CD4-positive, alpha-beta memory T cell (primary cell): ENCODE measurements at places on chromosomes 7 and 10.

DNA sequence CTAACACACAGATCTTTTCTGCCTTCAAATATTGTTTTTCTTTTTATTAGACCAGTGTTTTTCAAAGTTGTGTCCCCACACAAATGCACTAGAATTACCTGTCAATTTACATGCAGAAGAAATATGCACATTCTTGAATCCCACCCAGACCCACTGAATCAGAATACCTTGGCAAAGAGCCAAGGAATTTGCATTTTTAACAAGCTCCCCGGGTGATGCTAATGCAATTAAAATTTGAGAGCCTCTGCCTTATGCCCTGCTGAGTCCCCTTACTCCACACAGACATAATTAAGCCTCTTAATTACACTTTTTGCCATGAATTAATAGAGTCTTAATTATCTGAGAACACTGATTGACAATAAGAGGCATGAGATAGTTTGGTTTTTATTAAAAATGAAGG is 201.2 kb upstream of the GRB10 start:
- no peak for DNase-seq

GRCh38 chr10:33358016-33358415 is 23.5 kb upstream of the NRP1 start:
- DNase-seq: no peak

- no peak for DNase-seq
Observed at GRCh38 chr10:24551161-24551560, 172.5 kb downstream of the ARHGAP21 start.

DNA sequence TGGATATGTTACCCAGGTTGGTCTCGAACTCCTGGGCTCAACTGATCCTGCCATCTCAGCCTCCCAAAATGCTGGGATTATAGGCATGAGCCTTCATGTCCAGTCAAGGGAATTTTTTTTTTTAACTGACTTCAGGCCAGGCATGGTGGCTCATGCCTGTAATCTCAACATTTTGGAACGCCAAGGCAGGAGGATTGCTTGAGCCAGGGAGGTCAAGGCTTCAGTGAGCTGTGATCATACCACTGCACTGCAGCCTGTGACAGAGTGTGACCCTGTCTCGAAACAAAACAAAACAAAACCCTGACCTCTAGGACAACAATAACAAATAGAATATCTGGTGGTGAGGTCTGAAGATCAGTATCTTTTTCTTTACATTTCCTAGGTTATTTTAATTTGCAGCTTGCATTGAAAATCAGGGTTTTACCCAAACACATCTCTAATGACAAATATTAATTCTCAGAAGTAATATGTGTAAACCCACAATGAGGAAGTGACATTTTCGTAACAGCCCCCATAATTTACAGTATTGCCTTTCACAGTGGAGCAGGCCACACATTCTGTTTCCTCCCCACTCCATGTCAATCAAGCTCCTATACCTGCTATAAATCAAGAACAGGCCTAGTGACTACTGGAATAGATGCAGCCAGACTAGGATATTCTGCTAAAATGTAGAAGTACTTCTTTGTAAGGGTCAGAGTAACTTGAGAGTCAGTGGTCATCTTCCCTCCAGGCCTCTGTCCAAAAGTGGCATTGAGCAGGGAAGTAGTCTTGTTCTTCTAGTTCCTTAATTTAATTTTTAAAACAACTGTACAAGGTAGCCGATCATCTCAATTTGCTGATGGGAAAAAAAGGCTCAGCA is 43.3 kb upstream of the ECHDC3 start:
- no peak for DNase-seq

DNA sequence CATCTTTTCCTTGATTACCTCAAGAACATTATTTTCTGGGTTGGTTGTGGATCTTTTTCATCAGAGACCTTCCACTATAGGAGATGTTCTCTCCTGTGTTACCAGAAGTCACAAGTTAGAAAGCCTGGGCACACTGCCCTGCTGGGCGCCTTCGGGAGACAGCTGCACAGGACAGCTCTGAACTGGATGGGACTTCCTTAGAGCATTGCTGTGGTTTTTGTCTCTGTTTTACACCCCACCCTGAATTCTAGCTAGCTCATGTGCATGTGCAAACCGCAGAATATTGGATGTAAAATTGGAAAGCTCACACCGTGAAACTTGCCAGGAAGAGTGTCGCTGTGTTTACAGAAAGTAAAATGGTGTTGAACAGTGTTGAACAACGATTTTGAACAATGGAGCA is 54.4 kb upstream of the SEC61G start:
- no peak for DNase-seq

- no peak for DNase-seq
Observed at GRCh38 chr7:112206991-112207592, 597 bp downstream of the ZNF277 start.

- no peak for DNase-seq
Observed at GRCh38 chr7:42914421-42915045, 2.7 kb upstream of the C7orf25 start.

- no peak for DNase-seq
Observed at GRCh38 chr10:110701617-110701971, 57.5 kb downstream of the RBM20 start.

DNA sequence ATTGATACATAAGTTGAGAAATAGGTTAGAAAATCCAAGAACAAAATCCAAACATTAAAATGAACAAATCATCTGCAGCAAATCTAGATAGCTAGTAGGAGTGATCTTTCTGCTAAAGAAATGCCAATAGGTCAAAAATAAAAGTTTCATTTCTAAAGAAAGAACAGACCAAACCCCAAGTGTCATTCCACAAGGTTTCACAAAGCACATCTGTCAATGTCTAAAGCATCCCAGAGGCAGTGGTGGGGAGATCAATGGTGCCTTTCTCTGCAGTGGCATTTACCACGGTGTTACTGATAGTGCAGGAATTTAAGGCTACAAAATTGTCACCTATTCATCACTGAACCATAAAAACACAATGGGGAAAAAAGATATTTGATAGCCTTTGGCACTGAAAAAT is 147.9 kb downstream of the PARD3 start:
- DNase-seq: no peak

DNA sequence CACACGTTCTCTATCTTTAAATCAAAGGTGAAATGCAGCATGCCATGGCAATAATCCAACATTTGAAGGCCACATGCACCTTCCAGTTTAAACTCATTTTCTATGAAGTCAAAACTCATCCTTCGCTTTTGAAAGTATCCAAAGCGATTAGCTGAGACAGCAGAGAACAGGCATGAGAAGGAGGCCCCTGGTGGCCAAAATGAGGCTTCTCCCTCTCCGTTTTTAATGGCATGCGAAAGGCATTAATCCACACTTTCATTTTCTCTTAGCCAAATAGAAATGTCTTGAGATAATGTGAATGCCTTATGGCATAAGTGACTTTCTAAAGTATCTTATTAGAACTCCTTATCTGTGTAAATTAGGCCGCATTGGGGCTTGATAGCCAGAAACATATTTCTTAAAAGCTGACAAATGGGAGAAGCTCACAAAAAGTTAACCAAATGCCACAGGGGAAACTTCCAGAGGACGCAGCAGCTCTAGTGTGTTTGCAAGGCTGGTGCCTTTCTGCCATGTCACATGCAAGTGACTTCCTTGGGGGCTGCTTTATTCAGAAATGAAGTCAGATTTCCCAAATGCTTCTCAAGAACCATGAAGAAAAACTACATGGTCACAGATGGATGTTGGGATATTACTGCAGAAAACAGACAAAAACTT is 1189.6 kb downstream of the SORCS1 start:
- DNase-seq: no peak

DNA sequence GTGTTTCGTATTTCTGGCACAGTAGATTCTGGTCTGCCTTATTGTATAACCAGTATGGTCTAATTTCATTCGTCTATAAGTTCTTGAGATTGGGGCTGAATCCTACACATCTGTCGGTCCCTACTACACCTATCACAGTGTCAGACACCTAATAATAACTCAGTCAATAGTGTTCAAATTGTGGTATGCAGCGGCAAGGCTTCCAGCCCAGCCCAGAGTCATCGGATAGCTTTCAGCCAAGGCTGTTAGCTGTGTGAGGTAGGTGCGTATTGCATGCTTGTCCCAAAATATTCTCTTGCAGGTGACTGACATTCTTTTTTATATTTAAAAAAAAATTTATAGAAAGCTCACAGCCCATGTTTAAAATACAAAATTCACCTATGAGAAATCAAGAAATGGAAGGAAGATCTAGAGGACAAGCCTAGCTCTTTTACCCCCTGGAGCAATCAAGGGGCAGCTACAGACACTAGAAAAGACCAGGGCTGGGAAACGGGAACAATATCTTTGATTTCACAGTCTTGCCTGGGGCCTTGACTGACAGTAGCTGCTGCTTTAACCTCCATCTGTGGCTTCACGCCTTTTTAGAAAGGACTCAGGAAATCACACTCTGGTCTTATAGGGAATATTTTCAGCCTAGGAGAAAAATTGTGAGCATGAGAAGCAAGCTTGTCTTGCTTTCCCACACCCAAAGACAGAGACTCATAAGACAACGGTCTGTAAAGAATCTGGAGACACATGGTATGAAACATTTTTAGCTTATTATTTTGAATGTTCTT is 9.5 kb upstream of the ASB4 start:
- DNase-seq: no peak

- DNase-seq: no peak
Observed at GRCh38 chr10:42149722-42150427, 488.5 kb downstream of the ZNF33B start.

- DNase-seq: no peak
Observed at GRCh38 chr7:32500922-32501341, 5.6 kb downstream of the AVL9 start.

DNA sequence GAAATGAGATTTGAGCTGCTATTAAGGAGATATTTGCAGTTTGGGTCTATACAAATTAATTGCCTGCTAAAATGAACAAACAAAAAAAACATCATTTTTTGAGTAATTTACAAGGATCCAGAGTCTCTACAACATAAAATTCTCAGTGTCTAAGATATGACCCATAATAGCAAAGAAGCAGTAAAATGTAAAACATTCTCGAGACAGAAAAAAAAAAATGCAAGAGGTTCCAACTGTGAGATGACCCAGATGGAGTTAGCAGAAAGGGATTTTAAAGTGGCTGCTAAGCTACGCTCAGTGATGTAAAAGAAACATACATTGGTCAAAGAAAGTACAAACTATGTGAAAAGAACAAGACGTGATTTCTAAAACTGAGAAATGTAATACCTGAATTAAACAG is 471.0 kb downstream of the SH2D4B start:
- DNase-seq: no peak

GRCh38 chr7:101632641-101633040 is 3.5 kb upstream of the MYL10 start:
- DNase-seq: no peak

GRCh38 chr10:93090619-93091018 is 16.9 kb downstream of the CYP26A1 start:
- no peak for DNase-seq

DNA sequence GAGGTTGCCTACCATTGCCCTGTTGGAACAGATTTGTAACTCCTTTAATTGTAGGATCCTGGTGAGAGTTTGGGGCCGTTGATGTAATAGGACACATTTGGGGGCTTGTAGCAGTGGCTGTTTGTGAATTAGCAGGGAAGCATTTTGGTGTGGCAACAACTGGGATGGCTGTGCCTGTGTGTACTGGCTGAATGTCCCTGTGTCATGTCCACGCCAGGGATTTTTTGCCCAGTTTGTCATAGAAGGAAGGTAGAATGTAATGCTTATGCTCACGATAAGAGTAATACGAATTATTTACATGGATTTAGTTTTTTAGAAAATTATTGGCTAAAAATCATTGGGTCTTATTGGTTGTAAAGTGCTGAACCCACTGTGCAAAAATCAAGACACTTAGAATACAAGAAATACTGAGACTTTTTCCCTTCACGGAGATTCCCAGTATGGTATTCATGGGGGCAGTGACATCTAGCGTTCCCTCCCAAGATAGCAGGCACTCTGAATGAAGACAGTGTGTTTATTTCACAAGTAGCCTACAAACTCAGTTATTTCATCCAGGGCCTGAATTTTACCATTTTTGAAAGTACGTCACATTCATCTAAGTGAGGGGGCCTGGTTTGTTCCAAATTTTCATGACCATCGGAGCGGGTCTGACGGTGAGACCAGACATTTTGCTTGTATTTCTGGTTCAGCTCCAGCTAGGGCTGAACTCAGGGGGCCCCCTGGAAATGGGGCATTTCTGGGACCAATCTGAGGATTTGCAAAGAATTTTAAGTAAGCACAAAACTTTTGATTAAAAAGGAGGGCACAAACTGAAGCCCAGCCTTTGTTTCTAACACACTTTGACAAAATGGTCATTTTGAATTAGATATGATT is 74.7 kb downstream of the CACNB2 start:
- peak; percentile 7 for DNase-seq

DNA sequence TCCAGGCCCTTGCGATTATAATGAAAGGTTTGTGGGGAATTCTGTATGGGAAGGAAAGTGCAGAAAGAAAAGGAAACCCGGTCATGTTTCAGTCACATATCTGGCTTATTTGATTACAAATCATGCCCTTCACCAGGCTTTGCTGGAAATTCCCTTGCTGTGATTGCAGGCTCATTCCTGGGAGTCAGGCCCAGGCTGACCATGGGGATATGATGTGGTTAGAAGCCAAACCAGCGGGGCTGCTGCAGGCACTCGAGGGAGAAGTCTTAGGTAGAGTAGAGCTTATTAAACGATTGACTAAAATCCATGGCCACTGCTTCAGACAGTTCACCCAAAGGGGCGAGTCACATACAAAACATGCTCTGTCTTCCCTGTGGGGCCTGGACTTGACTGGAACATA is 16.2 kb downstream of the PKD1L1 start:
- no peak for DNase-seq

DNA sequence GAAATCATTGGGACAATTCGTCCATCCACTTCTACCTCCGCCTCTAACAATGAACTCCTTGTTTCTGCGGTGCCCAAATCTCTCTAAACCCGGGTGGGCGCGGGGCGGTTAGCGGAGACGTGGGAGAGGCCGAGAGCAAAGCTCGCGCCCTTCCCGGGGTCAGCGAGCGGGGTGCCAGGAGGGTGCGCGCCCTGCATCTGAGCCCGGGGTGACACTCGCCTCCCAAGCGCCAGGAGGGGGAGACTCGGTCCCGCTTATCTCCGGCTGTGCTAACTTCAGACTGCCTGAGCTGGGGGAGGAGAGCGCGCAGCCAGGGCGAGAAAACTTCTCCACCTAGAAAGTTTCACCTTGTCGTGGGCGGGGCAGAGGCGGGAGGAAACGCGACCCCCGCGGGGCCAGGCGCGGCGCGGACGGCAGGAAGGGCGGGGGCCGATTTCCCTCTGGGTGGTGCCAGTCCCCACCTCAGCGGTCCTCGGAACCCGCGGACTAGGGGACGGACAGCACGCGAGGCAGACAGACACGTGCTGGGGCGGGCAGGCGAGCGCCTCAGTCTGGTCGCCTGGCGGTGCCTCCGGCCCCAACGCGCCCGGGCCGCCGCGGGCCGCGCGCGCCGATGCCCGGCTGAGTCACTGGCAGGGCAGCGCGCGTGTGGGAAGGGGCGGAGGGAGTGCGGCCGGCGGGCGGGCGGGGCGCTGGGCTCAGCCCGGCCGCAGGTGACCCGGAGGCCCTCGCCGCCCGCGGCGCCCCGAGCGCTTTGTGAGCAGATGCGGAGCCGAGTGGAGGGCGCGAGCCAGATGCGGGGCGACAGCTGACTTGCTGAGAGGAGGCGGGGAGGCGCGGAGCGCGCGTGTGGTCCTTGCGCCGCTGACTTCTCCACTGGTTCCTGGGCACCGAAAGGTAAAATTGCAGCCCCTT is at the start of gene MET:
MET (plus strand) TSS at position 516 of the 915 bp plus-strand sequence. CDS start 26,889 bp downstream, outside the sequence.
- DNase-seq: no peak

- no peak for DNase-seq
Observed at GRCh38 chr7:36272211-36272566, 117.5 kb upstream of the ANLN start.

- no peak for DNase-seq
Observed at GRCh38 chr10:11748866-11749265, 6.7 kb downstream of the ECHDC3 start.

GRCh38 chr10:29998142-29998808 is 61.1 kb downstream of the JCAD start:
- peak; percentile 71 for DNase-seq
